Type B pancreatic cell (in vitro differentiated cells): ENCODE measurements at places on chromosomes 7 and 10. TPM values are rescaled to one million over a fixed set of nuclear protein-coding genes. Genes with fewer than 3 reads are reported as not detected.

GRID2IP gene
- total RNA-seq: 0.43 and 1.6 TPM in 2 replicates

KLHDC10 gene
- 34.6 and 43.6 TPM in 2 replicates for total RNA-seq

PON1 gene
- total RNA-seq: 0.99 and 3.0 TPM in 2 replicates

DNA sequence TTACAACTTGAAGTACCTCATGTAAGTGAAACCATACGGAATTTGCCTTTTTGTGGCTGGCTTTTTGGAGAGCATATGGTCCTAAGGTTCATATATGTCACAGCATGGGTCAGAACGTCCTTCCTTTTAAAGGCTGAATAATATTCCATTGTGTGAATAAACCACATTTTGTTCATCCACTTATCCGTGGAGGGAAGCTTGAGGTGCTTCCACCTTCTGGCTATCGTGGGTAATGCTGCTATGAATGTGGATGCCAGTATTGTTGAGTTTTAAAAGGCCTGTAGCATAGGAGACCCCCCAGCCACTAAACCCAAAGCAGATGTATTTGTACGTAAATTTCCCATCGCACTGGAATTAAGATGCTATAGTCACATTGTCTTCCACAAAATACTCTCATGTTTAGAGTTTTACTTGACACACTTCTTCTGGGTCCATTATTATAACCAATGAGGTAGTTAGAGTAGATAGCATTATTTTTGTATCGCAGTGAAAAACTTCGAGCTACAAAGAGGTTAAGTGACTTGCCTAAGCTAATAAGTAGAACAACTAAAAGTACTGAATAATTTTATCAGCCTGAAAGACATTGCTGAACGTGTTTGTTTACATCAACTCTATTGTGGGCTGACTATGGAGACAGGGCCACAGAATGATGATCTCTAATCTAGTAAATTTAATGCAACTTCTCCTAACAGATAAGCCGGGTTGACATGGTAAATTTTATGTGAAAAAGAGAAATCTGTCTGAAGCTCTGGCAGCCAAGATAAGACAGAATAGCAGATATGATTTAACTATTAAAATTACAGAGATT lies 183.0 kb upstream of the CTBP2 start:
- no peak for DNase-seq
- no peak overlapping the region for H3K27ac ChIP-seq
- peaks cover under 1% of the 10 kb centered on the region for H3K27me3 ChIP-seq
- H3K4me1 ChIP-seq: no peaks in the 10 kb centered on the region

DNA sequence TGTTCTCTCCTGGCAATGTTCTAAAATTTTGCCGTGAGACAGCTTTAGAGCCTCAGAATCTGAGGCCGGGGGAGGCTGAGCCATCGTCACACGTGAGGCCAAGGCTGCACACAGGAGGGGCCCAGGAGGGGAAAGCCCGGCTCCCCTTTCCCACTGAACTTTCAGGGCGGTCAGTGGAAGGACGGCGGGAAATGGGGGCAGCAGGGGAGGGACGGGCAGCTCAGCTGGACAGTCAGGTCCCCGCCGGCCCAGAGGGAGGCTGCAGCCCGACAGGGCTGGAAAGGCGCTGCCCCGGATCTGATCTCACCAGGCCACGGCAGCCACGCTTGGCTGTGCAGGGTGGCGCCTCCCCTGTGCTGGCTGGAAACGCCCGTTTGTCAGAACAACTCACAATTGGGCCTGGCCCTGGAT lies 43.3 kb upstream of the ADGRA1 start:
- no peak overlapping the region for H3K27ac ChIP-seq
- H3K4me1 ChIP-seq: peaks cover 11% of the 10 kb centered on the region
- no peak overlapping the region for H3K4me3 ChIP-seq

GRCh38 chr7:115058726-115059125 lies 136.8 kb downstream of the MDFIC start:
- no peaks in the 10 kb centered on the region for H3K27me3 ChIP-seq
- H3K36me3 ChIP-seq: no peaks in the 10 kb centered on the region
- no peak for DNase-seq

- H3K27ac ChIP-seq: no peak overlapping the region
- H3K4me1 ChIP-seq: peaks cover 4% of the 10 kb centered on the region
- DNase-seq: no peak
- no peaks in the 10 kb centered on the region for H3K36me3 ChIP-seq
Observed at GRCh38 chr7:81236560-81236959, 317.7 kb upstream of the SEMA3C start.
